ENCODE measurements at places on chromosomes 4 and X.

DNA sequence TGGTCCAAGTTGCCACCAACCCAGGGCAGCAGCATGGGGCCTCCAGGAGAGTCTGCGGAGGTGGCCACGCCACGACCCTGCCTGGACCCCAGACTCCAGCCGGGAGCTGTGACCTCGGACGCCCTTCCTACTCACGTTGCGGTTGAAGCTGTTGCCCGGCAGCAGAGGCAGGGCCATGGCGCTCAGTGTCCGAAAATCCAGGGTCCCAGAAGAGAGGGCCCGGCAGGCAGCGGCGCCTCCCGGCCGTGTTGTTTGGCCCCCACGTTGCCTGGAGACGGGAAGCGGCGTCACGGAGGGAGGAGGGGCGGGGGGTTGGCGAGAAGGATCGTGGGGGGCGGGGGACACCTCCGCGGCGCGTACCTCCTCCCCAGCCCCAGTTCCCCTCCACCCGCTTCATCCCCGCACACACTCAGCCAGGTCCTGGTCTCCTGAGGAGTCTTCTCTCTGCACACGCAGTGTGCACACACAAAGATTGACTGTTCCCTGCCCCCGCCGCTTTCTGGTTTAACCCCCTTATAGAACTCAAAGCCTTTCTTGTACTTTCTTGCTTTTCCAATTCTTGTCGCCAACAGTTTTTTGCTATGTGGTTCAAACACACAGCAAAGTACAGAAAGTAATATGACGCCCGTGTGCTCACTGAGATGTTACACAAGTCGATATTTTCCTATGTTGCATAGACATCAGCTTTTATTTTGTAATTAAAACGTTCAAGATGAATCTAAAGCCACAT is at the start of gene EFHC2:
Gene EFHC2 (minus strand): TSS at position 261 of the 730 bp plus-strand sequence. CDS start 84 bp downstream, at position 177.
- DNase-seq, result no peak

GRCh38 chrX:10156199-10157031 is at the start of gene CLCN4:
CLCN4 (plus strand) TSS chrX:10156975; CDS start chrX:10185033, 28,058 bp downstream.
- DNase-seq, result peak; percentile 20

DNA sequence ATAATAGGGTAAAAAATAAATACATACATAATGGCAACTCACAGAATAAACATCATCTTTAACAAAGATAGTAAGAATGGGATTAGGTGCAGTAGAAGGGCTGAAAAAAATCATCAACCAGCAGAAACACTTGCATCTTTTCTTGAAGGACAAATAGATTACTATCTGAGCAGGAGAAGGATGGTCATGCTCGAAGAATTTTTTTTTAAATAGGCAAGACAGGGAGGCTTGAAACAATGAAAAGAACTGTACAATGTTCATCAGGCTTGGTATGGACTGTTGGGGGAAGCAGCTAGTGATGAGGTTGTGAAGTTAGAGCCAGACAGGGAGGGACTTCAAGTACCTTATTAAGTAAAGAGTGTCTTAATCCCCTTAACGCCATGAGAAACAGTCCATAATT is 167.4 kb upstream of the LDB2 start:
- no peak for DNase-seq

- no peak for DNase-seq
Measured at GRCh38 chr4:186875476-186875875, 151.8 kb upstream of the FAT1 start.

GRCh38 chr4:105112274-105112673 is 34.4 kb upstream of the TET2 start:
- DNase-seq, result no peak

DNA sequence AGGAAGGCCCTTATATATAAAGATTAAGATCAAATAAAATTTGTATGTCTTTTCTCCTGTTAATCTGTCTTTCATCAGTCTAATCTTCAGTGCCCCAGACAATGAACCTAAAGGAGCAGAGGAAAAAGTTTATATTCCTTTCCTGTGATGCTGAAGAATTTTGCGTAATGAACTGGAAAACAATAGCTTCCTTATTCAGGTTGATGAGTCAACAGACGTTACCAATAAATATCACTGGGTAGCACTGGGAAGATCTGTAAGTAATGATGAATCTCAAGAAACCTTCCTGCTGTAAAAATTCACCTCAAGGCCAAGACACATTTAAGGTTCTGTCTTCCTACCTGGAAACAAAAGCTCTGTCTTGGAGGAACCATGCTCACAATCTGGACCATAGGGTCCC is 25.5 kb downstream of the CDKN2AIP start:
- no peak for DNase-seq

DNA sequence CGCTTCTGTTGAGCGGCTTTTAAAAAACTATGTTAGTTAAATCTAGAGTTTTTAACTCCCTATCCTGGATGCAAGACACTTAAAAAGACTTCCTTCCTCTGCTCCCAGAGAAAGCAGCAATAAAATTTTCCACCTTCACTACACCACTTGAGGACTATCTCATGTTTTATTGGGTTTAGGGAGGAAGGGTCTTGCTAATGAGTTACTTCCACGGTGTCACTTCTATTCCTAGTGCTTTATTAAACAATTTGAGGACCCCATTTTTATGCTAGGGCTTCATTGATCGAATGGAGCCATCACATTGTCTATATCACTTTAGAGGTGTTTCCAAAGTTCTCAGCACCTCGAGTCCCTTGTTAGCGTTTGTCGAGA is 3.7 kb upstream of the STIM2 start:
- DNase-seq, result peak; percentile 19

DNA sequence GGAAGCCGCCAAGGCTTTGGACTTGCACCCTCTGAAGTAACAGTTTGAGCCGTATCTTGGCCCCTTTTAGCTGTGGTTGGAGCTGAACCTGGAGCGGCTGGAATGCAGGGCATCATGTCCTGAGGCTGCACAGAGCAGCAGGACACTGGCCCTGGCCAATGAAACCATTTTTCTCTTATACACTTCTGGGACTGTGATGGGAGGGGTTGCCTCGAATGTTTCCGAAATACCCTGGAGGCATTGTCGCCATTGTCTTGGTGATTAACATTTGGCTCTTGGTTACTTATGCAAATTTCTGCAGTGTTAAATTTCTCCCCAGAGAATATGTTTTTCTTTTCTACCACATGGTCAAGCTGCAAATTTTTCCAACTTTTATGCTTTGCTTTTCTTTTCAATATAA is 137.2 kb downstream of the MAGEC1 start:
- no peak for DNase-seq

- DNase-seq, result no peak
Measured at GRCh38 chrX:56797574-56798338, 68.7 kb downstream of the NBDY start.

GRCh38 chrX:154515090-154515965 is 704 bp downstream of the FAM3A start:
- no peak for DNase-seq

DNA sequence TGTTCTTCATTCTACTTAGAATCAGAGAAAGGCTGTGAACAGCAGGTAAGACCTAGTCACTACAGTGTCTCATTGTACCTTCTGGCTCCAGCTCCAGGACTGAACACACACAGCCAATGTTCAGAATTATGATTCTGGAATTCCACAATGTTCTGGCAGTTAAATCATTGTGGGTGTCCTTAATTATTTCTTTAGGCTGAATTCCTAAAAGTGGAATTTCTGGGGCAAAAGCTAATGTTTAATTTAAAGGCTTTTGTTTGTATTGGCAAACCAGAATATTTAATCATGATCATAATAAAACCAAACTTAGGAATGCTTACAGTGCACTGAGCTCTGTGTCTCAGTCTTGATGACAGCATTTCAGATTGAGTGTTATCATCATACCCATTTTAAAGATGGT is 67.0 kb upstream of the FAT1 start:
- DNase-seq, result peak; percentile 33

DNA sequence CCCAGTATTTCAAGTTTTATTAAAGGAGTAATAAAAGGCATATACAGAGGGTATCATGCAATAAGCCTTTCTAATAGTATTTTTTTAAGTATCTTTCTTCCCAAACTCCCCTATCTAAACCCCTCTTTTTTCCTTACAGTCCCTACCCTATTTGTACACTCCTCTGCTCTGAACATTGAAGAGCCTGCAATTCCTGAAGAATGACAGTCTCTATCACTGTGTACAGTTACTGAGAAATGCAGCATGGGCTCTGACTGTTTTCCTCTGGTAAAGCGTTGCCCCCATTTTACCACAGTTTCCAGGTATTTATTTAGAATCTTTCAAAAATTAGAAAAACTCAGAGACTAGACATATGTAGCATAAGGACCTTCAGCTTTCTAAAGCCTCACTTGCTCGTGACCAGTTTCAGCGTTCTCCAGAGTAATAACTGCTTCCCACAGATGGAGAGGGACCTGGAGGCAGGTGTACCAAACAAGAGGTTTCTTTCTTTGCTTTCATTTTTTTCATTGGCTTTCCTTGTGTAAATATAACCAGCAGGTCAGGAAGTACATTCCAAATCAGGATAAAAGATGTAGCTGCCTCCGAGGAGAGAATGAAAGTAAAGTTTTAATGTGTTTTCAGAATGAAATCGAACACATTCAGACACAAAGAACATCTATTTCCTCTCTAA is 230.8 kb downstream of the CFAP299 start:
- no peak for DNase-seq

GRCh38 chr4:171956678-171957077 is 143.5 kb downstream of the GALNTL6 start:
- no peak for DNase-seq

- no peak for DNase-seq
Measured at GRCh38 chr4:6321361-6321760, 51.7 kb downstream of the WFS1 start.

DNA sequence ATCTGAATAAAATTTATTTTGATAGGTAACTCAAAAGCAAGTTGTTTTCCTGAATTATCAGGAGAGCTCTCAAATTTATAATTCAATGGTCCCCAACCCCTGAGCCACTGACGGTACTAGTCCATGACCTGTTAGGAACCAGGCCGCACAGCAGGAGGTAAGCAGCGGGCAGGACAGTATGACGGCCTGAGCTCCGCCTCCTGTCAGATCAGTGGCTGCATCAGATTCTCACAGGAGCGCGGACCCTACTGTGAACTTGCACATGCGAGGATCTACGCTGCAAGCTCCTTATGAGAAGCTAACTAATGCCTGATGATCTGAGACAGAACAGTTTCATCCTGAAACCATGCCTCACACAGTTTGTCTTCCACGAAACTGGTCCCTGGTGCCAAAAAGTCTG is 37.9 kb upstream of the SEC24B start:
- no peak for DNase-seq

GRCh38 chr4:109174224-109174953 is 128.1 kb downstream of the COL25A1 start:
- no peak for DNase-seq

DNA sequence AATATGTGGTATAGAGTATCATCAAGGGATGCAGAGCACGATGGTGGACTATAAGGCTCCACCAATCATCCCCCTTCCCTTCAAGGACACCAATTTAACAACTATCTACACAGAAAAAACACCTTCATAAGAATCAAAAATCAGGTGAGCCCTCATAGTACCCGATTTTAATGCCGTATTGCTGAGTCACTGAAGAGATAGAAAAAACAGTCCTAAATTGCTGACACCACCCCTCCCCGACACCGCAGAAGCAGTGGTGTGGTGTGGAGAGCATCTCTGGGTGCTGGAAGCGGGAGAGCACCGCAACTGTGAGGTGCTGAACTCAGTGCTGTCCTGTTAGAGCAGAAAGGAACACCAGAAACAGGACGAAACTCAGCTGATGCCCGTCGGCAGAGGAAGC is 49.3 kb downstream of the ABCB7 start:
- DNase-seq, result no peak

DNA sequence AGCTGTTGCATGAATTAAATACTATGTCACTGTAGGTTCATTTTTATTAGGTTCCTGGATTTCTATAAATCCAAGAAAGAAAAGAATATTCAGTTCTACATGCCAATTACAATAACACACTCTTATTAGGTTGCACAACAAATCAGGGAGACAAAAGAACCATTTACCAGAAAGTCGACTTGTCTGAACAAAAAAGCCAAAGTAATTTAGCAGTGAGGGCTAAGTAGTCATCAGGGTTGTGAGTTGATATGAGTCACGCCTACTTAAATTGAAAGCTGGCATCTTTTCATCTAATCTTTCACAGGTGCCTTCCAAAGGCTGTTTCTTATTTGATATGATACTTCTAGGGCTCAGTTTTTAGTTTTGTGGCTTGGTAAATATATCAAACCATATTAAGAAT is 25.4 kb upstream of the GNRHR start:
- DNase-seq, result no peak

DNA sequence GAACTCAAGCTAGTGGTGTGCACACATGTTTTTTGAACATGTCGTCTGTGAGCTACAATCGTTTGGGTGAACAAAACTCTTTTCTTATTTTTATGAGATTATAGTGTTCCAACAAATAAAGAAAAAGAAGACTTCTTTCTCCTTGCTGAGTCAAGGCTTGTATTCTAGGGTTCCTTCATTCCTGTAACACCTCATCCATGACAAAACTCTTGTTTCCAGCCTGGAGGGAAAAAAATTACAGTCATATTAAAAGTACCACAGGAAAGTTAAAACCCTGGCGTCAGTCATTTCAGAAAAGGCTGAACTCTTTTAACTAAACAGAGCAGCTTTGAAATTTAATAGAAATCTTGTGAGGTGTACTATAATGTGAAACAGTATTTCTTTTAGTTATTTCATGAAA is 79.2 kb upstream of the BOD1L1 start:
- peak; percentile 79 for DNase-seq

All from kidney glomerular epithelial cell (primary cell).